Activated effector memory CD4-positive, alpha-beta T cell treated with anti-CD3 and anti-CD28 coated beads, Interleukin-2, amount 50 U/mL, for 16 hours (primary cell): ENCODE measurements at places on chromosomes 2 and 18.

- DNase-seq = no peak
Observed at GRCh38 chr2:23360571-23361125, 24.3 kb upstream of the KLHL29 start.

DNA sequence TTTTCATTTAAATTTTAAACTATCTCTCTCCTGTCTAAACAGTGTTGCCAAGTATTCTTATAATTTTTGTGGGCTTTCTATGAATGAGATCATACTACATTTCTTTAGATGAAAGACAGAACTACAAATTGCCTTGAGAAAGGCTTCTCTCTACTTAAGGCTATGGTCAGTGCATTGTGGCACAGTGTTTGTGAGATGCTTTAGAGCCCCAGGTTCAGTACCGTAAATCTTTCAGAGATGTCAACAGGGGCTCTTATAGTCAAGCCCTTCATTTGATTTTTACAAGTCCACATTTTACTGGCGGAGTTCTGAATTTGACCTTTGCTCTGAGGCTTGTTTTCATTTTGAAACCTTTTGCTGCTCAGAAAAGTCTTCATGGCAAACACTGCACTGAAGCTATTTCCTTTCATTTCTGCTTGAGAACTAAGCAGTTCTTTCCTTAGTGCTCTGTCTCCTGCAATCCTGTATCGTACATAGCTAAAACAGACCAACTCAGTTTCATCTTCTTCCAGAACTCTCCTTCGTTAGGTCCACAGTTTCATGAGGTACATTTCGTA, 175.2 kb downstream of the NYAP2 start:
- DNase-seq = no peak

- no peak for DNase-seq
Observed at GRCh38 chr2:227461811-227462461, 10.0 kb upstream of the AGFG1 start.

DNA sequence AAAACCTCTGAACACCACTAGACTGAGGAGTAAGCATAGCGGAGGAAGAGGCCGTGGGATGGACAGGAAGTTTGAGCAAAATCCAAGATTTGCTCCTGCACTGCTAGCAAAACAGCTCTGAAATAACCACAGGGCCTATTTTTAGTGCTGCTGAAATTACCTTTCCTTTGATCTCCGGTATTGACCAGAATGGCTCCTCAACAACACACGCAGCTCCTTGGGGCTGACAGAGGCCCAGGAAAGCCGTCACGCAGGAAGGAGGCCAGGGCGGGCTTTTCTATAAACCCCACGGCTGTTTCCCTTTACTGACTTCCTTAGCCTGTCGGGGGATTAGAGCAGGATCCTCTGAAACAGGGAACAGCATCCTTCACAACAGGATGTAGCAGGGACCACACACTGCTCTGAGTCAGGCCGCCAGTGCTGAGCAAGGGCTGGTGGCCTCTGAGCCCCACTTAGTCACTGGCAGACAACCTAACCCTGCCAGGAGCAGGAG, 80.8 kb upstream of the LCLAT1 start:
- peak; percentile 67 for DNase-seq

- no peak for DNase-seq
Observed at GRCh38 chr2:11667194-11667593, 2.8 kb downstream of the NTSR2 start.

- no peak for DNase-seq
Observed at GRCh38 chr2:47501374-47502200, 98.6 kb downstream of the MSH2 start.

DNA sequence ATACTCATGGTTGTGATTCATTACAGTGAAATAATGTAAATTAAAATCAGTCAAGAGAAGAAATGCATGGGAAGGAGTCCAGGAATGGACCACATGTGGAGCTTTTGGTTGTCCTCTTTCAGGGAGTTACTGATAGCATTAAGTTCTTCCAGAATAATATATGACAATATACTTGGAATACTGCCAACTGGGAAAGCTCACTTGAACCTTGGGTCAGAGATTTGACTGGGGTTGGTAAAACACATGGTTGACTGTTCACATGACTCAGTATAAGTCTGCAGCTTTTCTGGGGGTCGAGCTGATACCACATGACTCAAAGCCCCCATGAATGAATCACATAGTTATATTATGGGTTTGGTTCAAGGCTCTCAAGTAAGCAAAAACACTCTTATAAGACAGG, 1109.0 kb upstream of the CHAC2 start:
- DNase-seq = no peak
